ENCODE measurements at places on chromosomes 5 and 9.

DNA sequence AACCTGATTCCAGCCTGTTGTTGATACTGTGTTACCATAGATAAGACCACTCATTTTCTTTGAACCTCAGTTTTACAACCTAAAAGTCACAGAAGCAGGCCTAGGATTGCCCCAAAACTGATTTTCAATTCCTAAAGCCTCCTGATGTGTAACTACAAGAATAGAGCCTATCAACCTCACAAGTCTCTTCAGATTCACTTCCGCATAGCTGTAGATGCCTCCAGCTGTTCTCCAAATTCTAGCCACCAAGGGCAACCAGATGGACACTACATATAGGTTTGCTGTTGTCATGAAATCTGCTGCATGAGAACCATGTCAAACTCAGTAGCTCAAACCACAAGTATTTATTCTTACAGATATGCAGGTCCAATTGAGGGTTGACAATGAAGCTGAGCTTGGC, 143.5 kb downstream of the SPATA31D1 start:
- H3K4me1 ChIP-seq, result no peaks in the 10 kb centered on the region
- H3K27ac ChIP-seq, result no peak overlapping the region
- H3K27me3 ChIP-seq, result no peaks in the 10 kb centered on the region
- H3K4me3 ChIP-seq, result no peak overlapping the region
- no peaks in the 10 kb centered on the region for H3K36me3 ChIP-seq
- DNase-seq, result no peak

GRCh38 chr5:180975338-180975737, 13.3 kb upstream of the BTNL3 start:
- DNase-seq, result no peak
- no peak overlapping the region for H3K4me3 ChIP-seq
- no peak overlapping the region for H3K27ac ChIP-seq

DNA sequence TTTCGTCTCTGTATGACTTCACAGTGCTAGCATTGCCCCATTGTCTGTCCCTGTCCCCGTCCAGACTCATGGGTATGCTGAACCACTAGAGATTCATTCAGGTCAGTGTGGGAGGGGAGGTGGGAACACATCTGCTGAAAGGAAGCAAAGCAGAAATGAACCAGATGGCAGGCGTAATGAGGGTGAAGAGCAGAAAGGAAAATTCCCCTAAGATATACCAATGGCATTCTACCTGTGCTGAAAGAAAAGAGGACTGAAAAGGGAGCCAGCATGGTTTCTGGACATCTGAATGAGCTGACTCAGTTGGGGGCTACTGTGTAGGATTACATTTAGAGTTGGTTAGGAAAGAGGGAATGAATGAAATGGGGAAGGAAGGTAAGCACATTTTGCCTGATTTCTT, 678.7 kb downstream of the MAT2B start:
- H3K4me1 ChIP-seq, result no peaks in the 10 kb centered on the region
- no peaks in the 10 kb centered on the region for H3K27me3 ChIP-seq
- H3K4me3 ChIP-seq, result no peak overlapping the region

DNA sequence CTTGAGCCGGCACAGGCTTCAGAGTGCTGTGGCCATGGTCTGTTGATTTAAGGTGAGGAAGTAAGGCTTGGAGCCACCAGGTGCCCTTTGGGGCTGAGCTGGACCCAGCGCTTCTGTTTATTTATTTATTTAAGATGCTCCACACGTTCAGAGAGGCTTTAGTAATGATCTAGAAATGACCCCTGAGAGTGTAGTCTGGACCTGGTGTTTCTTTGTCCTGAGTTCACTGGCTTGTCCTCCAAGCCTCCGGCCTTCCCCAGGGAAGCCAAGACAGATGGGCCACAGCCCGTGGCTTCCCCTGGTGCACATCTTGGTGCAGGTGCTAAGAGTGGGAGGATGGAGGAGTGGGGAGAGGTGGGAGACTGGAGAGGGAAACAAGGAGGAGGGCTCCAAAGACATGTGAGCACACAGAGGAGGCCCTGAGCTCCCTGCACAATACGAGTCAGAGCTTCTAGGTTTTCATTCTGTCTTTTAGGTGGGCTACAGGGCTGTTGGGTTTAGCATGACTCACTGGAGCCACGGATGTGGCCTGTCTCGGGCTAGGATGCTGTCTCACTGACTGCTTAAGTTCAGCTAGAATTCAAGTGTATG, 56.9 kb downstream of the AHRR start:
- peaks cover 6% of the 10 kb centered on the region for H3K4me1 ChIP-seq
- no peaks in the 10 kb centered on the region for H3K36me3 ChIP-seq
- no peaks in the 10 kb centered on the region for H3K27me3 ChIP-seq
- DNase-seq, result peak; percentile 41

- no peaks in the 10 kb centered on the region for H3K36me3 ChIP-seq
- no peak for DNase-seq
- no peak overlapping the region for H3K27ac ChIP-seq
- H3K4me3 ChIP-seq, result no peak overlapping the region
- no peaks in the 10 kb centered on the region for H3K27me3 ChIP-seq
These were observed 75.5 kb downstream of the SGCD start for GRCh38 chr5:156402387-156402921.

- H3K27me3 ChIP-seq, result no peaks in the 10 kb centered on the region
- no peaks in the 10 kb centered on the region for H3K4me1 ChIP-seq
- no peak for DNase-seq
- no peak overlapping the region for H3K27ac ChIP-seq
These were observed 88.1 kb upstream of the ADAMTSL1 start for GRCh38 chr9:18385696-18386490.

GRCh38 chr9:114070188-114071103, 7.7 kb downstream of the AMBP start:
- H3K27ac ChIP-seq, result no peak overlapping the region
- DNase-seq, result peak; percentile 59
- H3K4me3 ChIP-seq, result no peak overlapping the region
- peaks cover 7% of the 10 kb centered on the region for H3K4me1 ChIP-seq
- H3K27me3 ChIP-seq, result no peaks in the 10 kb centered on the region

DNA sequence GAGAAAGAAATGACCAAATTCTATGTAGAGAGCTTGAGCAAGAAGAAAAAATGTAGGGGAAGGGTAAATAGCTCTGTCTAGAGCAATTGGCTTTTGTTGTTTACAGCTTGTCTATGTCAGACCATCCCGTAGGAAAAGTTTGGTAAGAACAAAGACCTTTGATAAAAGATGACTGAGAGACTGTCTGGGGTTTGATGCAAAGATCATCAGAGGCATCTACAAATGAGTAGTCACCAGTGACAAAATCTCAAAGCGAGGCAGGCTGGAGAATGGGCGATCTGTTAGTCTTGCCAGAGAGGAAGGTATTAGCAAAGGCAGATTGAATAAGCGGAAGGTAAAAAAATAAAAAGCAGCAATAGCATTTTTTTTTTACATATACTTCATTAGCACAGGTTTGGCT, 125.0 kb upstream of the RASGRF2 start:
- no peaks in the 10 kb centered on the region for H3K4me1 ChIP-seq
- H3K4me3 ChIP-seq, result no peak overlapping the region
- H3K27me3 ChIP-seq, result no peaks in the 10 kb centered on the region
- H3K36me3 ChIP-seq, result no peaks in the 10 kb centered on the region
- no peak for DNase-seq

- DNase-seq, result no peak
- no peaks in the 10 kb centered on the region for H3K36me3 ChIP-seq
- no peak overlapping the region for H3K27ac ChIP-seq
- no peaks in the 10 kb centered on the region for H3K27me3 ChIP-seq
These were observed 80.5 kb upstream of the HSPA9 start for GRCh38 chr5:138655530-138656190.

GRCh38 chr9:89234205-89235067, 55.8 kb upstream of the SHC3 start:
- peak overlapping the region; percentile 31 for H3K4me3 ChIP-seq
- DNase-seq, result peak; percentile 80
- H3K27me3 ChIP-seq, result peaks cover 9% of the 10 kb centered on the region
- no peaks in the 10 kb centered on the region for H3K4me1 ChIP-seq
- no peaks in the 10 kb centered on the region for H3K36me3 ChIP-seq

- no peaks in the 10 kb centered on the region for H3K4me1 ChIP-seq
- no peak overlapping the region for H3K27ac ChIP-seq
- H3K4me3 ChIP-seq, result no peak overlapping the region
- H3K36me3 ChIP-seq, result no peaks in the 10 kb centered on the region
These were observed 427.3 kb downstream of the ISL1 start for GRCh38 chr5:51810592-51810991.

GRCh38 chr9:88418715-88419540, 30.7 kb downstream of the SPIN1 start:
- no peaks in the 10 kb centered on the region for H3K27me3 ChIP-seq
- H3K4me3 ChIP-seq, result no peak overlapping the region
- H3K36me3 ChIP-seq, result peaks cover 13% of the 10 kb centered on the region
- no peak for DNase-seq
- H3K4me1 ChIP-seq, result no peaks in the 10 kb centered on the region
- no peak overlapping the region for H3K27ac ChIP-seq

DNA sequence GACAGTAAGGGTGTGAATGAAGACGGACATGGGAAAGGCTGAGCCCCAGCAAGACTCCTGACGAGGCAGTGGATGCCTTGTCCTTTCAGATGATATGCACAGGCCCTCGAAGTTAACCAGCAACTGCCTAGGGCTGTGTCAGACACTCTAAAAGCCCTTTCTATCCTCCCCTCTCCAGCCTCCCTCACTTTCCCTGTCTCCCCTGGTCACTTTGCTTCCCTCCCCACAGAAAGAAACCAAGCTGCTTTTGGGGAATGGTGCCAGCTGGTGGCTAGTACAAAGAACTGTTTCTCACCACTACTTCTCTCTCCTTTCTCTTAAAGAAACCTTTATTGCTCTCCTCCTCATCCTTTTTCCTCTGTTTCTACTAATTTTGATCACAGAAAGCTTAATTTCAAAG, 21.4 kb downstream of the LHFPL2 start:
- no peak overlapping the region for H3K4me3 ChIP-seq
- no peak overlapping the region for H3K27ac ChIP-seq
- peaks cover 11% of the 10 kb centered on the region for H3K36me3 ChIP-seq
- peaks cover 10% of the 10 kb centered on the region for H3K4me1 ChIP-seq
- no peak for DNase-seq

DNA sequence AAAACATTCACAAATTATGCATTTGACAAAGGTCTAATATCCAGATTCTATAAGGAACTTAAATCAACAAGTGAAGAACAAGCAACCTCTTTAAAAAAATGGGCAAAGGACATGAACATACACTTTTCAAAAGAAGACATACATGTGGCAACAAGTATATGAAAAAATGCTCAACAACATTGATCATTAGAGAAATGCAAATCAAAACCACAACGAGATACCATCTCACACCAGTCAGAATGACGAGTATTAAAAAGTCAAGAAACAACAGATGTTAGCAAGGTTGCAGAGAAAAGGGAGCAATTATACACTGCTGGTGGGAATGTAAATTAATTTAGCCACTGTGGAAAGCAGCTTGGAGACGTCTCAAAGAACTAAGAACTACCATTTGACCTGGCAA, 38.9 kb upstream of the TNFSF15 start:
- H3K4me1 ChIP-seq, result no peaks in the 10 kb centered on the region
- no peaks in the 10 kb centered on the region for H3K36me3 ChIP-seq
- H3K4me3 ChIP-seq, result no peak overlapping the region
- H3K27ac ChIP-seq, result no peak overlapping the region
- no peaks in the 10 kb centered on the region for H3K27me3 ChIP-seq

- no peak overlapping the region for H3K27ac ChIP-seq
- H3K4me3 ChIP-seq, result no peak overlapping the region
- H3K27me3 ChIP-seq, result no peaks in the 10 kb centered on the region
- no peaks in the 10 kb centered on the region for H3K4me1 ChIP-seq
- H3K36me3 ChIP-seq, result no peaks in the 10 kb centered on the region
These were observed 400.0 kb downstream of the ARRDC3 start for GRCh38 chr5:90983148-90983547.

DNA sequence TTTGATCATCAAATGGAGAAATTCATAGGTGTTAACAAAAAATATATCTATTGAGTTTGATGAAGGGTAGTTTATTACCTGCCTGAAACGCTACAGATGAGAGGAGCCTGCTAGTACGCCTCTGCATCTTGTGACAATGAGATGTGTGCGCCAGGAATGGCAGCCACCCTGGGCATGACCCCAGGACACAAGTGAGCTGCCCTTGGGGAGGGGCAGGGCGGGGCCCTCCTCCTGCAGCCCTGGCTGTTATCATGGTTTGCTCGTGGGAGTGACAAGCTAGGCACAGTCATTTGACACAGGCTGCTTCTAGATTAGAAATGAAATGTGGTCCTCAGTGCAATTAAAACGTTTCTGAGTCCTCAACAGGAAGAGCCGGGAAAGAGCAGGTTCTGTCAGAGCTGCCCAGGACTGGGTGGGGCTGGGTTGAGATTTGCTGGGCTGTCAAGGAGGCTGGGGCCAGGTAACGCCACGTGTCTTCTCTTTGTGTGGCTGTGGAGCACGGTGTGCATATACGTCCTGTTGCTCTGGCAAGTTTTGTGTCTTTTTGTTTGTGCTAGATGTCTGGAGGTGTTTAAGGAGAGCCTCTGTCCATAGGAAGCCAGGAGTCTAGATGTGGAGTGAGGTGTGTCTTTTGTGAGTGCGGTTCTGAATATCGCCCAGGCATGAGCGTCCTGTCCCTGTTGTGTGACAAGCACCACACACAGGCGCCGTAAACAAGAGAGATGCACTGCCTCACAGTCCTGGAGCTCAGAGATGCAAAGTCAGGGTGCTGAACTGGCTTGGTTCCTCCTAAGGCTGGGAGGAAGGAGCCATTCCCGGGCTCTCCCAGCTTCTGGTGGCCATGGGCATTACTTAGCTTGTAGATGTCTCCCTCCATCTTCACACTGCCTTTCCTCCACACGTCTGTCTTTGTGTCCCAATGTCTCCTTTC, 129.0 kb upstream of the IRX4 start:
- no peak for DNase-seq
- H3K27me3 ChIP-seq, result no peaks in the 10 kb centered on the region
- no peaks in the 10 kb centered on the region for H3K4me1 ChIP-seq
- no peaks in the 10 kb centered on the region for H3K36me3 ChIP-seq
- no peak overlapping the region for H3K27ac ChIP-seq

DNA sequence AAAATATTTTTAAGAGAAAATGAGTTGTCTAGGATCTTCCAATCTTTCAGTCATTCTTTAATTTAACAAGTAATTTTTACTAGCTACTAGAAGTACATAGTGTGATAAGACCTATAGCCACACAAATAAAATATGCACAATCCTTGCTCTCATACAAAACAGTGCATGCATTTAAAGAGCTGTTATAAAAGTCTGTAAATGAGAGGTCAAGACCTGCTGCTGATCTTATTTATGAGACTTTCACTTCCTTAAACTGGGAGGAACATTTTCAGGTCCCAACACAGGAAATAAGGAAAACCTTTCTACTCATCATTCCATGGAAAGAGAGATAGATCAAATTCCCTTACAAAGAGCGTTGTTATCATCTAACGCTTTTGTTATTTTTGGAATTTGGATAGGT, 54.2 kb upstream of the PAM start:
- DNase-seq, result no peak
- no peaks in the 10 kb centered on the region for H3K4me1 ChIP-seq
- no peak overlapping the region for H3K4me3 ChIP-seq
- H3K27ac ChIP-seq, result no peak overlapping the region
- H3K36me3 ChIP-seq, result no peaks in the 10 kb centered on the region

DNA sequence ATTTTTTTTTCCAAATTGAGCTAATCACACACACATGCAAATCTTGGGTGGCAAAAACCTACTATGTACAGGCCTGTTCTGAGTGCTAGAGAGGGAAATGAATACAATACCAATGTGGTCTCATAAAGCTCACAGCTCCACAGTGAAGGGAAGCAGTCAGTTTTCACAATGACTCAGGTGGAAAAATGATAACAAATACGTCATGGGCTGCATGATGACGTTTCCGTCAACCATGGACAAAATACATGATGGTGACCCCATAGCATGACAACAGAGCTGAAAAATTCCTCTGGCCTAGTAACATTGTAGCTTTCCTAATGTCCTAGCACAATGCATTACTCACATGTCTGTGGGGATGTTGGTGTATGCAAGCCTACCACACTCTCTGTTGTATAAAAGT, 252.5 kb downstream of the TRIM32 start:
- DNase-seq, result no peak
- no peak overlapping the region for H3K27ac ChIP-seq
- no peaks in the 10 kb centered on the region for H3K36me3 ChIP-seq
- no peaks in the 10 kb centered on the region for H3K4me1 ChIP-seq

Measured in upper lobe of right lung (tissue), 1 donor.